ENCODE measurements at places on chromosomes 16 and 17.

DNA sequence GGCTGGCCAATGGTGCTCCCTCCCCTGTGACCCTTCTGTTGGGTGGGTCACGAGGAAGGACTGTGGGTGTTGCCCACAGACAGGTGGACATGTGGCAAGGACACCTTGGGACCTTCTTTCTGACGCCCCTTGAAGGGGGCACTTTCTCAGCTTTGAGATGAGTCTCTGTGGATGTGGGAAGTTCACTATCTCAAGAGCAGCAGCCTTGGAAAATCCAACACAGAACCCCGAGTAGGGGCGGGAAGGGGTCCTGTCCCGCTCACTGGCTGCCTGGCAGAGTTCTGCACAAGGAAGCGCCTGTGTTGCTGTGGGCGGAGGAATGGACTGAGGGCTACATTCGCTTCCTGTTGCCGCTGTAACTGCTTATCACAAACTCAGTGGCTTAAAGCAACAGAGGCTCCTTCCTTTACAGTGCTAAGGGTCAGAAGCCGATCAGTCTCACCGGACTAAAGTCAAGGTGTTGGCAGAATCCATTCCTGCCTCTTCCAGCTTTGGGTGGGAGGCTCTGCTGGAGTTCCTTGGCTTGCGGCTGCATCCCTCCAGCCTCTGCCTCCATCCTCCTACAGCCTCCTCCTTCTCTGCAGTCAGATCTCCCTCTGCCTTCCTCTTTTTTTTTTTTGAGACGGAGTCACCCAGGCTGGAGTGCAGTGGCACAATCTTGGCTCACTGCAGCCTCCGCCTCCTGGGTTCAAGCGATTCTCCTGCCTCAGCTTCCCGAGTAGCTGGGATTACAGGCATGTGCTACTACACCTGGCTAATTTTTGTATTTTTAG is 305.2 kb downstream of the SEC14L1 start:
- no peak for DNase-seq

GRCh38 chr17:45341533-45342158 is 24.8 kb upstream of the MAP3K14 start:
- DNase-seq: no peak

DNA sequence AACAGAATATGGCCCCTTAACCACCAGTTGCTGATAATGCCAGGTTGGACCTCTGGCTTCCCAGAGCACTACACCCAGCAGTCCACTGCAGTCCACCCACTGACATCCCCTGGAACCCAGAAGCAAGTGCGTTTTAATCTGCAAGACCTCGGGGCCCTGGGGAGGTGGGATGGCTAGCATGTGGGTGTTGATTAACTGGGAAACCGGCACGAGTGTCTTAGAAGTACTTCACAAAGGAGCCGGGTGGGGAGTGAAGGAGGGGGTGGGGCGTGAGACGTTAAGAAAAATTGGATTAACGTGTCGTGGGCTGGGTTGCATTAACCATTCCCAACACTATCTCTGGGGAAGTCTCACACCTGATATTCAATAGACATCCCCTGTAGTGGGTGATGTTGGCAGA is 6.1 kb upstream of the HIC1 start:
- no peak for DNase-seq

GRCh38 chr16:55834049-55834448 is 1.2 kb upstream of the CES1 start:
- DNase-seq: no peak

DNA sequence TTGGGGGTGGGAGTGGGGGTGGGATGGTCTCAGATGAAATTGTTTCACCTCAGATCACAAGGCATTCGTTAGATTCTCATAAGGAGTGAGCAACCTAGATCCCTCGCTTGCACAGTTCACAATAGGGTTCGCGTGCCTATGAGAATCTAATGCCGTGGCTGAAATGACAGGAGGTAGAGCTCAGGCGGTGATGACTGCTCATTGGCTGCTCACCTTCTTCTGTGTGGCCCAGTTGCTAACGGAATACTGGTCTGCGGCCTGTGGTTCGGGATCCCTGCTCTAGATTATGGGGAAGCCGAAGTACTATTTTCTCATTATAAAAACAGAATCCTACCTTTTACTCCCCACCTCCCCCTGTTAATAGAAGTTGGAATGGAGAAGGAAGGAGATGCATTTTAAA is 18.9 kb downstream of the CLTC start:
- DNase-seq: no peak

GRCh38 chr17:17938388-17939107 is 33.7 kb downstream of the TOM1L2 start:
- no peak for DNase-seq

- DNase-seq: no peak
Observed at GRCh38 chr16:25013751-25014499, 1.2 kb downstream of the ARHGAP17 start.

DNA sequence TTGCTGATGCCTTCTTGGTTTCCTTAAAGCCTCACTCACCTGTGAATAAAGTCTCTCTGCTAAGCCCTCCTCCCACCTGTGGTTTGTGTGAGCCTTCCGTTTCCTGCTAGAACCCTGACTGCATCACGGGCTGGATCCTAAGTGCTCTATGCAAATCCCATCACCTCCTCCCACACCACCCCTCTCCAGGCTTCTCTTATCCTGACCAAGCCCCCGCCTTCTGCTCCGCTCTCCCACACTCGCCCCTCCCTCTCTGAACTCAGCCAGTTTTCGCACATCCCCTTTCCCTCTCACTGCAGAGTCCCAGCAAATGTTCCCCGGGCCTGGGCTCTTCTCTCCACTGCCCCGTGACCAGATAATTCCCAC is 51.8 kb downstream of the PIMREG start:
- DNase-seq: peak; percentile 55

DNA sequence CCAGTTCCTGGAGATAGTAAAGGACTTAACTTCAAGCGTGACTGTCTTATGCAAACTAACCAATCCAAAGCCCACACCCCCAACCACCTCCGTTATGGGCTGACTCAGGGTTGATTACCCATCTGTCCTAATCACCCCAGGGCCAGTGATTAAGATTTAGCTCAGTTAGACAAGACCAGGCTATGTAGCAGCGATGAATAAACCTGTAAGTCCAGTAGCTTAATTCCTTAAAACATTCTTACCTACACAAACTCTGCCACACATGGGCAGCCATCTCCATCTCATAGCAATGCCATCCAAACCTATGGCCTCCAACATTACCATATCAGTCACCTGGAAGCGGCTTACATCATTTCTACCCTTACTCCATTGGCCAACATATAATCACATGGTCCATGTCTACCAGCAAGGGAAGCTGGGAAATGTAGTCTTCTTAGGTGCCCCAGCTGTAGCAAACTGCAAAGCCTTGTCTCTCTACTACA is 266.7 kb downstream of the SHISA9 start:
- peak; percentile 24 for DNase-seq

DNA sequence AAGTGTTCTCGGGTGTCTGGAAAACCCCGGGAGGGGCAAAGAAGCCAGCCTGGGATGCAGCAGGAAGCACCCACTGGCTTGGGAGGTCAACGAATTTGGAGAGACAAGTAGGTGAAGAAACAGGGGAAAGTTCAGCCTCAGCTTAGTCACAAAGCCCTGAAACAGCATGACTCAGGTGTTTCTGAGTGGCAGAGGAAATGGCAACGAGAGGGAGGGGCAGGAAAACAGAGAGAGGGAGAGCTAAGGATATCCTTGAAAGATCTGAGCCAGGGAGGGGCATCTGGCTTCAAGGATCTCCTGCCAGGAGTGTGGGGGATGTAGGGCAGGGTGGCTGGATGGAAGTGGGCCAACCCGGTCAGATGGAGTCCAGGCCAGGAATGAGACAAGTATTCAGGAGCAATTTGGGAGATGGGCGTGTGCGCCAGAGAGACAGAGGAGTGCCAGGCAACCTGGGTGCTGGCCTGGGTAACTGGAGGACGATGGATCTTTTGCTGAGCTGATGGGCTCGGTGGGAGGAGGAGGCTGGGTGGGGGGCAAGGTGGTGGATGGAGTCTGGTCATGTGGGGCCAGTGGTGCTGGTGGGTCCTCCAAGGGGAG is 27.2 kb downstream of the ABCC3 start:
- DNase-seq: no peak

DNA sequence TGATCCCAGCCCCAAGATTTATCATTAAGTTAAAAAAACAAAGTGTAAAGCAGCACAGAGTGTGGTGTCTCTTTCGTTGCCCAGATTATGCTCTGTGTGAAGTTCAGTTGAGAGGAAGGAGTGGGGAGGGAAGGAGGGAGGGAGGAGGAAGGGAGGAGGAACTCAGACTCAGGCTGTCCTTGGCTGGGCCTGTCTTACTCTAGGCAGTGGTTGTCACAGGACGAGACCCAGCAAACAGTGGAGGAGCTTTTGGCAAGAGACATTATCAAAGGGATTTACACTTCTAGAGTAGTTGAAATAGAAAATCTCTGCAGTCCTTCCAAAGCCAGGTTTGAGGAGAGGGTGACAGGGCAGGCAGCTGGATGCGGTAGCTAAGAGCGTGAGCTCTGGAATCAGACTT is 27.8 kb downstream of the KNOP1 start:
- DNase-seq: no peak

- no peak for DNase-seq
Observed at GRCh38 chr16:22255335-22255734, 41.9 kb upstream of the POLR3E start.

- no peak for DNase-seq
Observed at GRCh38 chr17:55564081-55564480, 52.8 kb upstream of the SMIM36 start.

DNA sequence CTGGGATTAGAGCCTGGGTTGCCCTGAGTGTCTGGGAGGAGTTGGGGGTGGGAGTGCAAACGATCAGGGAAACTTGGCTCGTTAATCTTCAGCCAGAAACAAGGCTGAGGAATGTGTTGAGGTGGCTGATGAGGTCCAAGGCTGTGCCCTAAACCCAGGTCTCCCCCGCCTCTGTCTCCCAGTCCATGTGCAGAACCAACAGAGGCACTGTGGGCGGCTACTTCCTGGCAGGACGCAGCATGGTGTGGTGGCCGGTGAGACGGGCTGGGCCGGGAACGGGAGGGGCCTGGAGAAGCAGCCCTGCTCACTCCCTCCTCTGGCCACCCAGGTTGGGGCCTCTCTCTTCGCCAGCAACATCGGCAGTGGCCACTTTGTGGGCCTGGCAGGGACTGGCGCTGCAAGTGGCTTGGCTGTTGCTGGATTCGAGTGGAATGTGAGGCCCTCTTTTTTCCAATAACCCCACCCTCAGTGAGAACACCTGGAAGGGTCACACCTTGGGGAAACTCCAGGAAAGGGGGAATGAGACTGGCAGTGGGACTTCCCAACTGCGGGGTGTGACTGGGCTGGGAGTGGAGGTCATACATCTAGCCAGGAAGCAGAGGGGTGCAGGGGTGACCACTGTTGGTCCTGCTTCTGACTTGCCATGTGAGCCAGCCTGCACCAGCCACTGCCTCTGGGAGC is 1.7 kb downstream of the SLC5A2 start:
- DNase-seq: no peak

DNA sequence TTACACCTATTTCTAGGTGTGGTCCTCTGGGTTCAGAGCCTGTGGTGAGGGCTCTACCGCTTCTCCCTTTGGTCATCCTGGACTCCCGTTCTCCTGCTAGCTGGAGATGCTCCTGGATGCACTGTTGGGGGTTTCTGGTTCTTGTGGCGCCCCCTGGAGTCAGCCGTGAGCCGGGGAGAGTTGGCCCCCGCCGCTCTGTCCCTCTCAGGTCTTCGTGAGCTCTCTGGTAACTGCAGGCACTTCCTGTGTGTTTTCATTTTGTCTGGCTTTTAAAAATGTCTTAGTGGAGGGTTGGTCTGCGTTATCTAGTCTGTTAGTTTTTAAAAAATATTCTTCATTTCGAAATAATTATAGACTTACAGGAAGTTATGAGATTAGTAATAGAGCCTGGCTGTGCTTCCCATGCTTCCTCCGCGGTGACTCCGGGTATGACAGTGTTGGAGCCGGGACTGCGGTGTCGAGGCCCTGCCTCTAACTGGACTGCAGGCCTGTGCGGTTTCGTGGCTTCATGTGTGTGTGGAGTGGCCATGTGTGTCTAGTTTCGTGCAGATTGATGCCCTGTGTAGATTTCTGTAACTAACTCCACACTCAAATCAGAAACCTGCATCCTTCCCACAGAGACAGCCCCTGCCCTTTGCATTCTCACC is 78.0 kb upstream of the ZNF750 start:
- DNase-seq: no peak

- DNase-seq: peak; percentile 18
Observed at GRCh38 chr17:75032720-75033280, 14.0 kb downstream of the ATP5PD start.

DNA sequence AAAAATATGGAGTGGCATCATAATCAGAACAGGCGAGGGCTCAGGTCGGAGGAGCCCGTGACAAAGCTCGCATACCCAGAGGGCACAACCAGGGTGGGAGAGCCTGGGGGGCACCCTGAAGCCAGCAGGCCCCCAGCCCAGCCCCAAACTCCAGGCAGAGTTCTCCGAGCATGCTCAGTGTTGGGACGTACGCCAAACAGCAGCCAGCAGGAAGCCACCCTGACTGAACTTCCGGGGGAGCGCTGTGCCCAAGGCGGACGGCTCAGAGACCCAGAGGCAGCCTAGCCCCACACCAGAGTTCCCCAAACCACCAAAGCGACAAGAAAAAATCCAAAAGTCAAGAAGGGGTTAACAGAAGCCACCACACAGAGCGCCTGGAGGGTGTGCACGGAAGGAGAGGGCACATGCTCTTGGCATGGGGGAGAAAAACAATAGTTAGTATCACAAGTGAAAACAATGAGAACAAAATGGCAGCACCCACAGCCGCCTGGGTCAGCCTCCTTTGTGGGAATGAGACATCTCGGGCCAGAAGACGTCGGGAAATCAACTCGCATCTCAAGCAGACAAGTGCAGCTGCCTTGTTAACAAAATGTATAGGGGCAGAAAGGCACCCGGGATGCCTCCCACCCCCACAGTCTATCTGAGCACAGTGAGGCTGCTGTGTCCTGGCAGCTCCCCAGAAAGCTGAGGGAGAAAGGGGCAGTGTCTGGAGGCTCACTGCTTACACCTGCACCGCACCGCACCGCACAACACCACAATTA is 11.9 kb downstream of the EXOC7 start:
- no peak for DNase-seq

DNA sequence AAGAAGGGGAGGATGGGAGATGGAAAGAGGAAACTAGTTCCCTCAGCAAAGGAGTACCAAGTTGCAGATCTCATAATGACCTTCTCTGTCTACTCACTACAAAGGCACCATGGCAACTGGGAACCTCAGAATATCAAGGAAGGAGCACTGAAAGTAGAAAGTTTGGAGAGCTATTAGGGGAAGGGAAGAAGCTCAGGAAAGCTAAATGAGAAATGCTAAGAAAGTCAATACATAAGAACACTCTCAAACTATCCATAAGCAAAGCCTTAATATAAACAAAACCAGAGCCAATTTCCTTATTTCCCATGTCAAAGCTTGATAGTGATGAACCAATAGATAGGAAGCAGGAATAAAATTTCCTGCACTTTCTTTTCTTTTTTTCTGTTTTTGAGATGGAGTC is 57.9 kb upstream of the C17orf78 start:
- no peak for DNase-seq

GRCh38 chr16:25317732-25318316 is 60.2 kb upstream of the ZKSCAN2 start:
- DNase-seq: no peak

- no peak for DNase-seq
Observed at GRCh38 chr16:89080196-89080853, 13.3 kb upstream of the ACSF3 start.

- DNase-seq: no peak
Observed at GRCh38 chr16:23407436-23408127, 45.4 kb downstream of the COG7 start.
